T-helper 17 cell (primary cell): ENCODE measurements at places on chromosomes 4 and X.

DNA sequence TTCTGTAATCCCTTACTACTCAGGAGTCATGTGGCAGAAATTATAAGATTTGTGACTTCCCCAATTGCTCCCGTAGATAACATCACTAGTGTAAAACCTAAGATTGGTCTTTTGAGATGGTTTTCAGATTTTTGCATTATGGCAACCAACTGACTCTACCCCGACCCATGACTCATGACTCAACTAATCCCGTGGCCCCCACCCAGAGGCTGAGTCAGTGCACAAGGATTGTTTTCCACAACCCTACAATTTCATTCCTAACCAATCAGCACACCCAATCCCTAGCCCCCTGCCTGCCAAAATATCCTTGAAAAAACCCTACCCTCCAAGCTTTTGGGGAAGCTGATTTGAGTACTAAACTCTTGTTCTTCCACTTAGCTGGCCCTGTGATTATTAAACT is 109.4 kb upstream of the FAM9C start:
- H3K27me3 ChIP-seq = no peaks in the 10 kb centered on the region
- no peaks in the 10 kb centered on the region for H3K36me3 ChIP-seq
- DNase-seq = no peak

DNA sequence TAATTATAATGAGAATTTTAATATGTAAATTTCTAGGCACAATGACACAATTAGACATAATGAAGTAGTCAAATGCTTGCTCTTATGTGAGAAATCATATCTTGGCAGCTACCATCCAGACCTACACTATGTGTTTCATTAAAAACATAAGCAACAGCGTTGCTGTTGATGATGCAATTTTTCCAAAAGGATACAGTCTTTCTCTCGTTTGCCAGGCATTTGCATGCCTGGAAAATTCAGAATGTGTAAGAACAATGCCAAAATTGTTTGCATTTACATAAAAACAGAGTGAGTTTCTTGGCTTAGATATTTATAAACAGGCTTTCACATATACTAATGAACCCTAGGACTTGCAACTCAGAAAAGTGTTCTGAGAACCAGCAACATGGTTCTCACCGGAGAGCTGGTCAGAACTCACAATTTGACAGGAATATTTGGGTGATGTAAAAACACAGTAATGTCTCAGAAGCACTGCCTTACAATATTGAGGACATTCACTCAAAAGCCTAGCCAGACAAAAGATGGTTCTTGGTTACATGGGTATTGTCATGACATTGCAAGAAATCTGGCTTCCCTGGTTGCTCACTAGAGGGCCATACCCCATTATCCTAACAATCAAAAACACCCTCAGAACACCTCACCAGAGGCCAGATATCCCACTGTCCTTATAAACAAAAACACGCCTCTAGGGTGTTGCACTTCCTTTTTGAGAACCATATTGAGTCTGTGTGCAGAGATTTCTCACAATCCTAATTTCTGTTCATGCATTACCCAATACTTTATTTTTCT is 1029.0 kb upstream of the AGA start:
- no peaks in the 10 kb centered on the region for H3K27me3 ChIP-seq
- H3K36me3 ChIP-seq = no peaks in the 10 kb centered on the region
- no peak overlapping the region for H3K4me3 ChIP-seq
- no peak overlapping the region for H3K27ac ChIP-seq
- DNase-seq = no peak

GRCh38 chr4:165520086-165520485 is 141.3 kb downstream of the CPE start:
- no peak for DNase-seq
- H3K27me3 ChIP-seq = peaks cover 9% of the 10 kb centered on the region
- no peaks in the 10 kb centered on the region for H3K36me3 ChIP-seq
- H3K27ac ChIP-seq = no peak overlapping the region
- no peaks in the 10 kb centered on the region for H3K4me1 ChIP-seq
- H3K4me3 ChIP-seq = no peak overlapping the region

GRCh38 chr4:161952382-161952781 is 211.4 kb downstream of the FSTL5 start:
- DNase-seq = no peak
- H3K36me3 ChIP-seq = no peaks in the 10 kb centered on the region
- H3K4me1 ChIP-seq = no peaks in the 10 kb centered on the region
- H3K4me3 ChIP-seq = no peak overlapping the region
- H3K27me3 ChIP-seq = no peaks in the 10 kb centered on the region
- H3K27ac ChIP-seq = no peak overlapping the region

GRCh38 chr4:152719801-152720556 is 40.2 kb upstream of the TMEM154 start:
- no peaks in the 10 kb centered on the region for H3K4me1 ChIP-seq
- H3K36me3 ChIP-seq = no peaks in the 10 kb centered on the region
- DNase-seq = no peak
- H3K27me3 ChIP-seq = no peaks in the 10 kb centered on the region
- H3K27ac ChIP-seq = no peak overlapping the region

- peak overlapping the region; percentile 98 for H3K4me3 ChIP-seq
- H3K27me3 ChIP-seq = no peaks in the 10 kb centered on the region
- H3K36me3 ChIP-seq = peaks cover 2% of the 10 kb centered on the region
- H3K4me1 ChIP-seq = peaks cover 4% of the 10 kb centered on the region
- DNase-seq = no peak
- H3K27ac ChIP-seq = peak overlapping the region; percentile 98
Measured at GRCh38 chrX:71282514-71283402, 677 bp upstream of the NONO start.

DNA sequence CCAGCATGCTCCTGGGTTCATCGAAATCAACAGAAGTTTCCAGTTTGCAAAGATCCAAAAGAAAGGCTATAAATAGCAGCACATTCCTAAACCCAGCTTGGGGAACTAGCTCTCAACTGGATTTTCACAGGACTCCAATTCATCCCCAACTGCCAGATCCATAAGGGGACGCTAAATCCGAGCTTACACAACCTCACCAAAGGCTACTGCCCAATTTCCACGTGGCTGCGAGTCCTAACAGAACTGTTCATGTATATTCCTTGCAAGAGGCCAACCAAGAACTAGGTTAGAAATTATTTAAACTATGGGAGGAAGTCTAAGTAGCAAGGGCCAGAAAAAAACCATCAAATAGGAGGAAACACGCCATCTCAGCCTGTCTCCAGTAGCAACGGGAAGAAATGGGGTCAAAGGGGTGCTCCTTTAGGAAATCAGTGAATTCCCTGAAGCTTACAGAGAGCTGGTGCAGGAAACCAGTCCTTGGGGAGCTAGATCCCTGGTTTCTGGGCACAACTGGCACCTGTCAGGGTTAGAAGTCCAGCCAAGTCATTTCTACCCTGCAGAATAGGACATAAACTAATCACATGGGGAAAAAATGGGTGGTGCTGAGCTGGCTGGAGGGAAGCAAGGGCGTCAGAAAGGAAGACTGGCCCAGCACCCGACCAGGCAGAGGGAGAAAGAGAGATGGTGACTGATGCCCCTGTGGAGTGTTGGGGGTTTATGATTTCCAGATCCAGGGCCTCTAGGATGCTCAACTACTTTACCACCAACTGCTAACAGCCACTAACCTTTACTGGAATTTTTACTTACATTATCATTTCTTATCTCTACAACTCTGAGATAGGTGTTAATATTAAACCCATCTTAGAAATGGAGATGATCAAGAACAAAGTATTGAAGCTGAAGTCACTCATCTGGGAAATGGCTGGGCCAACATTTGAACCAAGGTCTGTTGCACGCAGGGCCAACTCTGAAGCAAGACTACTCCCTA is 20.5 kb downstream of the RELL1 start:
- peaks cover 33% of the 10 kb centered on the region for H3K4me1 ChIP-seq
- H3K27ac ChIP-seq = no peak overlapping the region
- no peak for DNase-seq
- H3K4me3 ChIP-seq = no peak overlapping the region
- no peaks in the 10 kb centered on the region for H3K27me3 ChIP-seq

GRCh38 chr4:113718252-113718651 is 43.3 kb downstream of the CAMK2D start:
- H3K4me1 ChIP-seq = peaks cover 18% of the 10 kb centered on the region
- H3K27ac ChIP-seq = no peak overlapping the region
- H3K4me3 ChIP-seq = no peak overlapping the region
- H3K36me3 ChIP-seq = peaks cover 2% of the 10 kb centered on the region
- DNase-seq = no peak

- H3K4me3 ChIP-seq = no peak overlapping the region
- no peaks in the 10 kb centered on the region for H3K4me1 ChIP-seq
- H3K27ac ChIP-seq = no peak overlapping the region
- no peaks in the 10 kb centered on the region for H3K27me3 ChIP-seq
- DNase-seq = no peak
Measured at GRCh38 chrX:40197071-40197470, 99.3 kb upstream of the BCOR start.

- no peak overlapping the region for H3K4me3 ChIP-seq
- DNase-seq = no peak
- H3K36me3 ChIP-seq = peaks cover 2% of the 10 kb centered on the region
- no peaks in the 10 kb centered on the region for H3K4me1 ChIP-seq
- no peak overlapping the region for H3K27ac ChIP-seq
Measured at GRCh38 chr4:9946170-9946569, 75.1 kb downstream of the SLC2A9 start.

GRCh38 chr4:39994406-39994805 is 16.7 kb upstream of the PDS5A start:
- no peak overlapping the region for H3K27ac ChIP-seq
- H3K4me1 ChIP-seq = peaks cover 3% of the 10 kb centered on the region
- no peak overlapping the region for H3K4me3 ChIP-seq
- DNase-seq = no peak

GRCh38 chr4:34861666-34862065 is 1382.6 kb downstream of the ARAP2 start:
- no peaks in the 10 kb centered on the region for H3K36me3 ChIP-seq
- H3K4me3 ChIP-seq = no peak overlapping the region

- DNase-seq = no peak
- H3K4me3 ChIP-seq = no peak overlapping the region
- no peak overlapping the region for H3K27ac ChIP-seq
Measured at GRCh38 chr4:155999725-156000124, 46.1 kb upstream of the CTSO start.

GRCh38 chrX:154485150-154486051 is 1.0 kb downstream of the UBL4A start:
- H3K4me1 ChIP-seq = peaks cover 17% of the 10 kb centered on the region
- no peak for DNase-seq
- peak overlapping the region; percentile 65 for H3K4me3 ChIP-seq
- peaks cover 2% of the 10 kb centered on the region for H3K36me3 ChIP-seq

DNA sequence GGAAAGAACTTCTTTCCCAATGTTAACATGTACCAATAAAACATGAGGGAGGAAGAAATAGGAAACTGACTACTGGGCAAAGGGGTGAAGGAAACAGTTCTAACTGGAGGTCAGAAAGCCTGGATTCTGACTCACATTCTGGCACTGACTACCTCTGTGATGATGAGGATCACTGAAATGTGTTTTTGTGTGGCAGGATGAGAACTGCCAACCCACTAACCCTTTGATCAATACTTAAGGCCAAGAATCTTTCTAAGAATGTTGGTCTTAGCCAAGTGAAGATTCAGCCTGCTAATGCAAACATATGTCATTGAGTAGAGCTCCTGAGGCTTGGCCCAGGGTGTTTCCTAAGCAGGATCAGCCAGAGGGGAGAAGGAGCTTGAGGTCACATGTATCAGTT is 4.6 kb downstream of the ALAS2 start:
- H3K4me1 ChIP-seq = peaks cover 5% of the 10 kb centered on the region
- H3K27ac ChIP-seq = peak overlapping the region; percentile 77
- no peak for DNase-seq
- H3K27me3 ChIP-seq = no peaks in the 10 kb centered on the region
- H3K36me3 ChIP-seq = peaks cover 11% of the 10 kb centered on the region
- H3K4me3 ChIP-seq = no peak overlapping the region

GRCh38 chr4:22635692-22636091 is 57.0 kb upstream of the GBA3 start:
- no peak overlapping the region for H3K4me3 ChIP-seq
- no peak for DNase-seq
- H3K27me3 ChIP-seq = no peaks in the 10 kb centered on the region
- H3K36me3 ChIP-seq = no peaks in the 10 kb centered on the region
- H3K27ac ChIP-seq = no peak overlapping the region
- H3K4me1 ChIP-seq = no peaks in the 10 kb centered on the region

DNA sequence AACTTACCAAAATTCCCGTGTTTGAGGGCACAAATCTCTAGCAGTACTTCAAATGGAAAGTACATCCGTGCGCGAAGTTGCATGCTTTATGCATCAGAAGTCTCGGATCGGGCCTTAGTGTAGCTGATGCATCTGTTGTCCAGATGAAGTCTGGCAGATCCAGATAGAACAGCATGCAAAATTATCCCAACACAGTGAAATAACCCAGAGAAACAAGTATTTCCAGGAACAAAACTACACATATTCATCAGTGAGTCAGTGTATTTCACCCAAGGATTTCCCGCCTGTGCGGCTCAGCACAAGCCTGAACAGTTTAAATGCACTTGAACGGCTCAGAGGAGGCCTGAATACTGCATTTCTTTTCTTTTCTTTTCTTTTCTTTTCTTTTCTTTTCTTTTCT is 27.4 kb upstream of the CLDN24 start:
- peaks cover 2% of the 10 kb centered on the region for H3K4me1 ChIP-seq
- no peak overlapping the region for H3K27ac ChIP-seq
- DNase-seq = no peak

DNA sequence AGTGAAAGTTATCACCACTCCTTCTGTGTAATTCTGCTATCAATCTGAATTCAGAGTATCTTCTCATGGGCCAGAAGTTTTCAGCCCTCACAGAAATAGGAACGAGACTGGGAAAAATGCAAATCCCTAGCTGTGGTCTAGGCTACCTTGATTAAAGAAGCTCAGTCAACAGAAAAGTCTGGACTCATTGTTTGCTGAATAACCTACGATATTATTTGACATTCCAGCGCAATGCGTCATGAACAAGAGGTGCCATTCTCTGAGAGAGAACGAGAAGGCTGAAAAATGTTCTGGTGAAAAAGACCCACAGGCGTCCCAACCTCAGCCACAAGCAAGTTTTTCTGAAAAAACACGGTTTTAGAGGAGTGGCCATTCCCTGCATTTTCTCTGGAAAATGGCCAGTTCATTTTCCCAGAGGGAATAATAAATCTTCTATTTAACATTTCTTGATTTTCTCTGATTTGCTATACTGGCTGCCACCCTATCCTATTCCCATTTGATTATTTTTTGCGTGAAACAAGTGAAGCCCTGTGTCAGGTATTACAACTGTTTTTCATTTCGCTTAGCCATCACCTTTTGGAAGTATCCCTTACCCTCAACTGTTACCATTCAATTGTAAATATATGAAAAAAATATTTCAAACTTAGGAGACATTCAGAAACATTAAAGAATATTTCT is 1117.6 kb upstream of the PRKX start:
- DNase-seq = no peak
- no peaks in the 10 kb centered on the region for H3K36me3 ChIP-seq
- no peaks in the 10 kb centered on the region for H3K4me1 ChIP-seq
- H3K27ac ChIP-seq = no peak overlapping the region

GRCh38 chr4:130026185-130026584 is 930.2 kb downstream of the C4orf33 start:
- H3K27ac ChIP-seq = no peak overlapping the region
- no peaks in the 10 kb centered on the region for H3K36me3 ChIP-seq
- H3K4me3 ChIP-seq = no peak overlapping the region
- H3K4me1 ChIP-seq = no peaks in the 10 kb centered on the region
